Suppressor macrophage treated with lipopolysaccharide for 1 hour (primary cell): ENCODE measurements at places on chromosomes 13 and 19.
A peak's percentile ranks its signal among the peaks of the same experiment; 100 is the strongest.

DNA sequence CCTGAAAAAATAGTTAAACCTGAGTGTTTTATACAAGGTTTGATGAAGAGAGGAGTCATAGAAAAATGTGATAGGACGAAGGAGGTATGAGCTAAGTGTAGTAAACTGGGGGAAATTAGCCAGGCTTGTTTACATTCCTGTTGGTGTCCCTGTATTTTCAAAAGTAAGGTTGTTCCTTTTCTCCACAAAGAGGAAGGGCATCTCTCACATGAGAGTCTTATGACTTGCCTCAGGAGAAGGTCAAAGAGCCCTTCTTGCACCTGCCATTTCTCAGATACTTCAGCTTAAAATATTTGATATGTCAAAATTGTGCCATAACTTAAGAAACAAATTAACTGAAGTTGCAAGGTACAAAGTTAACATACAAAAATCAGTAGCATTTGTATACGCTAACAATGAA is 3.6 kb upstream of the N4BP2L2 start:
- DNase-seq, result peak; percentile 31

- DNase-seq, result peak; percentile 79
Measured at GRCh38 chr19:1864480-1865171, 1.2 kb upstream of the KLF16 start.

GRCh38 chr19:8575467-8575997 is 1.7 kb downstream of the MYO1F start:
- peak; percentile 35 for DNase-seq

DNA sequence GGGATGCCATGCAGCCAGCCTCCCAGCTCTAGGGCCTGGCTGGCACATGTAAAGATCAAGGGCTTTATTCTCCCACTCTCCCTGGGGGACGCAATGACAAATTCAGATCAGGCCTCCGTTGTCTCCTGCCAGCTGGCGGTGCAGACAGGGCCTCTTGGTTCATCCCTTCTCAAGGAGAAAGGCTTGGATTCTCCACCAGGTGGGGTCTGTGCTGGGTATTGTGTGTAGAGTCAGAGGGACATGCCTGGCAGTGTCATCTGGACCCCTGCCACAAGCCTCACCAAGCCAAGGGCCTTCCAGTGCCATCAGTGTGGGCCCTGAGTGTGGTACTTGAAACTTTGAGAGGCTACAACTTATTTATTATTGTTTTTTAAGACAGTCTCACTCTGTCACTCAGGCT is 8.4 kb upstream of the PTPRS start:
- DNase-seq, result no peak

DNA sequence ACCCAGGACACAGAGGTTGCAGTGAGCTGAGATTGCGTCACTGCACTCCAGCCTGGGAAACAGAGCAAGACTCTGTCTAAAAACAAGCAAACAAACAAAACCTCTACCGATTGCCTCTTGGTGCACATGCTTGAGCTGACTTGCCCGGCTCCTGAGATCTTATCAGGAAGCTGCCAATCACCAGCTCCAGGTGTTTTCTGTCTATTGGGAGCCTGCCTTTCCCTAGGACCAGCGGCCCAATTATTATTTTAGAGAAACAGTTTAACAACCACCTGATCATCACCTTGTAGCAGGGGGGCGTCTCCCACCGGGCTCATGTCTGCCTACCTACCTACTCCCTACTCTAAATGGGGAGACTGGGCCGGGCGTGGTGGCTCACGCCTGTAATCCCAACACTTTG is 10.8 kb downstream of the CLEC4M start:
- DNase-seq, result no peak

DNA sequence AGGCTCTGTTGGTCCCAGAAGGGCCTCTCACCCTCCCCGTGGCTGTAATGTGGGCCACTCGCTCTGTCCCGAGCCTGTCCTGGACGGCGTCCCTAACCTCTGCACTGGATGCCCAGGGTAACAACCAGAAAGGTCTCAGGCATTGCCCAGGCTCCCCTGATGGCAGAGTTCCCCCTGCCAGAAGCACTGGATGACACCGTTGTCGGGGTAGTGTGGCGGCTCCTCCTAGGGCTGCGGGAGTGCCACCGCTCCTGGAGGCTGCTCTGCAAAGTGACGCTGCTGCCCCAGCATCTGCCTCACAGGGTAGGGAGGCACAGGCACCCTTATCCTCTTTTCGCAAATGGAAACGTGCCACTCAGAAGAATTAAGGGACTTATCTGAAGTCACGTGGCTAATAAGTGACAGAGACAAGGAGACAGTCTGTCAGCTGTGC is 32.0 kb downstream of the MPHOSPH8 start:
- no peak for DNase-seq

- no peak for DNase-seq
Measured at GRCh38 chr19:11752244-11752736, 13.5 kb upstream of the ZNF823 start.

DNA sequence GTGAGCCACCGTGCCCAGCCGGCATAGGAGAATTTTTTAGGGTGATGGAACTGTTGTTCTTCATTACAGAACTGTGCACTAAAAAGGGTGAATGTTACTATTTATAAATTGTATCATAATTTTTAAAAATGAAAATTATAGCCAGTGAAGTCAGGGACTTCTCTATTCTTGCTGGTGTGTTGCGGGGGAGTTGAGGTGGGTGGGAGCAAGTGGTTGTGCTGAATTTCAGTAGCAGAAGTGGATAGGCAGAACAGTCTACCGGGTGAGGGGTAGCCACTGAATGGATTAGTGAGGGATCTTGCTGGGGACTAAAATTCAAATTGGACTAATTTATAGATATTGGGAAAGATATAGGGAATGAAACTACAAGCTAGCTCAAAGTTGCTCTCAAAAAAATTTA is 74.0 kb downstream of the CAB39L start:
- peak; percentile 35 for DNase-seq

DNA sequence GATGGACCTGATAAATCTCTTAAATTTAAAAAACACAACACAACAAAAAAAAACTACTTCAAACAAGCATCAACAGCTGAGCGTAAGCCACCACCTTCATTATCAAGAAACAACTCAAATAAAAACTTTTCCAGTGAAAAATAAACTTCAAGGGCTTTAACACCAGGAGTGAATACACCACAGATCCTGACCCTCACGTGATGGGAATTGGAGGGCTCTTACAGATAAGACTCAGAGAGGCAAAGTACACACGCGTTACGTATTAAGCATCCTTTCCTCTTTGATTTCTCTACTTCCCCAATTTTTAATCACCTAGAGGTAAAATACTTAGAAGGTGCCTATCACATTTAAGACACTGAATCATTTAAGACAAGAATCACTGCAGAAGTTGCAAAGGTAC is 573 bp upstream of the STARD13 start:
- no peak for DNase-seq

DNA sequence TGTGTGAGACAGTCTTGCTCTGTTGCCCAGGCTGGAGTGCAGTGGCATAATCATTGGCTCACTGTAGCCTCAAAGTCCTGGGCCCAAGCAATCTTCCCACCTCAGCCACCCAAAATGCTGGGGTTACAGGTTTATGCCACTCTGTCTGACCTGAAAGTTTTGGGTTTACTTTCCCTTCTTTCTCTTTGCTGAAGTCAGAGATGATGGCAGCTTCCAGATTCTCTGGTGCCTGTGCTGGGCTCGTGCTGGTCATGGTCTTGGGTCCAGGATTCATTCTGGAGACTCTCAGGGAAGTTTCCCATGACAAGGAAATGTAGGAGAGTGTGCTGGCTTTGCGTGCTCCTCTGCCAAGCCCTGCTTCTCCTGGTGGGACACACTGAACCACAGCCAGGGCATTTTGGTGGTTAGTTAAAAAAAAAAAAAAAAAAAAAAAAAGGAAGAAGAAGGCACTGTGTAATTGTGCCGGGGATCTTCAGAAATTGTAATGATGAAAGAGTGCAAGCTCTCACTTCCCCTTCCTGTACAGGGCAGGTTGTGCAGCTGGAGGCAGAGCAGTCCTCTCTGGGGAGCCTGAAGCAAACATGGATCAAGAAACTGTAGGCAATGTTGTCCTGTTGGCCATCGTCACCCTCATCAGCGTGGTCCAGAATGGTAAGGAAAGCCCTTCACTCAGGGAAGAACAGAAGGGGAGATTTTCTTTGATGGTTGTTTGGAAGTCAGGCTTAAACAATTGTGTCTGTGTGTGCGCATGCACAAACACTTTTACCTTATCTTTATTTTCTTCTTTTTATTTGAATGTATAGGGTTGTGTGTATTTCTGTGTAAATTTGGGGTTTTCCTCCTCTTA is at the start of gene ALOX5AP:
Gene ALOX5AP (plus strand): TSS at position 519 of the 847 bp plus-strand sequence. CDS start 63 bp downstream, at position 582.
- DNase-seq, result peak; percentile 82

DNA sequence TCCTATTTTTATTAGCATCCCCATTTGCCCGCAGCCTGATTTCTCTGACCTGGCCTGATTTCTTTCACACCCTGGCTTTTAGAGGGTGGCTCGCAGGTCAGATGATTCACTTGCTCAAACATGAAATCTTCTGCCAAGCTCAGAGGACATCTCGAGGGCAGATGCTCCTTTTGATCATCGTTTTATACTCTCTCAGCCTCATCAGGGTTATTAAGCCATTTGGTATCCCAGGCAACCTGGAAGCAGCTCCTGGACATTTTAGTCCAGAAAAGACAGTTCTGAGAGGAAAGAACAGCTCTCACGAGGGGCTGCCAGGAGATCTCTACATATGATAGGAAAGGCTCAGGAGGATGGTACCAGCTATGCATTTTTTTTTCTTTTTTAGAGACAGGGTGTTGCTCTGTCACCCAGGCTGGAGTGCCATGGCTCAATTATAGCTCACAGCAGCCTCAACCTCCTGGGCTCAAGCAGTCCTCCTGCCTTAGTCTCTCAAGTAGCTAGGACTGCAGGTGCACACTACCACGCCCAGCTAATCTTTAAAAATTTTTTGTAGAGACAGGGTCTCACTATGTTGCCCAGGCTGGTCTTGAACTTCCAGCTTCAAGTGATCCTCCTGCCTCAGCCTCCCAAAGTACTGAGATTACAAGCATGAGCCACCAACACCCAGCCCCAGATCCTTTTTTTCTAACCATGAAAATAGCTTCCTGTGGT is 165.4 kb downstream of the KATNAL1 start:
- DNase-seq, result no peak

DNA sequence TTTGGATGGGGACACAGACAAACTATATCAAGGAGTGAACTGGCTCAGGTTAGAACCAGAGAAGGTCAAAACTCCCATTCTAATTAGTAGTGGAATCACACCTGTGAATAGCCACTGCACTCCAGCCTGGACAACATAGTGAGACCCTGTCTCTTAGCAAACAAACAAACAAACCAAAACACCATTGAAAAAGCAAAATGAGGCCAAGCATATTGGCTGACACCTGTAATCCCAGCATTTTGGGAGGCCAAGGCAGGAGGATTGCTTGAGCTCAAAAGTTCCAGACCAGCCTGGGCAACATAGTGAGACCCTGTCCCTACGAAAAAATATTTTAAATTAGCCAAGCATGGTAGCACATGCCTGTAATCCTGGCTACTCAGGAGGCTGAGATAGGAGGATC is 39.1 kb upstream of the UBAC2 start:
- DNase-seq, result no peak

DNA sequence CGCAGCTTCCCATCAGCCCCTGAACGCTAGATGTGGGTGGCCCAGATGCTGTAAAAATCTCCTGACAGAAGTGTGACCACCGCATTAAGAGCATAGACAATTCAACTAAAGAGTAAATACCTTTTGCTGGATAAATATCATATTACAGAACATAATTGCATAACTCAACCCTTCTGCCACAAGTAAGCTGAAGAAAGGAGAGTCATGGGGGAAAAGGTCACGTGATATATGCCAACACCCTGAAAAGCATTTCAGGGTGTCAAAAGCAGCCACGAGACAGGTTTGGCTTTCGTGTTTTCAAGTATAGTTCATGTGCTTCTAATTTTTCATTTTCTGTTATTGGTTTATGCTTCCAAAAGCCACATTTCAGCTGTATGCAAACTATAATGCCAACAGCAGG is 71.3 kb downstream of the LHFPL6 start:
- DNase-seq, result no peak

- DNase-seq, result peak; percentile 57
Measured at GRCh38 chr19:5805462-5806132, 730 bp downstream of the NRTN start.

GRCh38 chr19:38289955-38290354 is 14.1 kb upstream of the C19orf33 start:
- no peak for DNase-seq

GRCh38 chr19:43316591-43317319 is 36.7 kb upstream of the CD177 start:
- no peak for DNase-seq

DNA sequence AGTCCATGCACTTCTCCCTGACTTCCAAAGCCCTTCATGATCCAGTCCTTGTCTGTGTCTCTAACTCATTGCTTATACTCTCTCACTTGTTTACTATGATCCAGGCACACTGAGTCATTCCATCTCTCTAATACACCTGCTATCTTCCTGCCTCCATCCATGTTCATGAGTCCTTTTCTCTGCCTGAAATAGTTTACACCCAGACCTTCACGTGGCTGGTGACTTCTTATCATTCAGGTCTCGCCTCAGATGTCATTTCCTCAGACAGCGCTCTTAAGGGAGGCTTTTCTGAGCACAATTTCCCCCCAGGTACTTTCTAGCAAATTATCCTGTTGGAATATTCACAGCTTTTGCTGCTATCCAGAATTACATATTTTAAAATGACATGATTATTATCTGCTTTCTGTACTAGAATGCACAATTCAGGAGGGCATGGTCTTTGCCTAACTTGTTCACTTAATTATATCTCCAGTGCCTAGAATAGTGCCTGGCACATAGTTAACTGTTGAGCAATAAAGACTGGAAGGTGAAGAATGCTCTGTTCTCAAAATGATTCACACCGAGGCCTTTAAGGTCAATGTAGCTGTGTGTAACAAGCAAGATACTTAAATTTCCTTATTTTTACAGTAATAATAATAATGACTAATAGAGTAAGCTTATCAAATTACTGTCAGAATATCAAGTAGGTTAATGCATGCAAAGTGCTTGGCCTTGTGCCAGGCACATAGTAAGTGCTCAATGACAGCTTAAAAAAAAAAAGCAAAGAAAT is 183.7 kb upstream of the SPRY2 start:
- DNase-seq, result no peak

DNA sequence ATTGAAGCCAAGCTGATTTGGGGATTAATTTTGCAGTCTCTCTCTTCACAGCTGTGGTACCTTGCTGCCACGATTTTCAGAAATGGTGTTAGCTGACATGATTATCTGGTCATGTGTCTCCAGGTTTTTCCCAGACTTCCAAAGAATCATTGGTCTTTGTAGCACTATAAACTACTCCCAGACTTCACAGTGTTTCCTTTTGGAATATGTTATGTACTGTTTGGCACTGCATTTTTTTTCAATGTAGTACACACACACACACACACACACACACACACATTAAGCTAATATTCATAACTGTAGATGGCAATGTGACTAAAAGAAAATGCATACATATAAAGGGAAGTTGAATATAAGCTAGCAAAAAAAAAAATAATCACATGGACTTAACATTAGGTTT is 856.6 kb upstream of the SPRY2 start:
- DNase-seq, result no peak
